Stimulated activated CD8-positive, alpha-beta memory T cell treated with anti-CD3 and anti-CD28 coated beads, Interleukin-7, amount 100 ng/mL, for 1 hour (primary cell): ENCODE measurements at places on chromosomes 1 and 21.

GRCh38 chr1:37306461-37306860 is 167.9 kb upstream of the ZC3H12A start:
- DNase-seq, result no peak

GRCh38 chr21:37821092-37821491 is 95.2 kb downstream of the KCNJ6 start:
- no peak for DNase-seq

- no peak for DNase-seq
These were observed 27.1 kb downstream of the GBP2 start for GRCh38 chr1:89098857-89099256.

DNA sequence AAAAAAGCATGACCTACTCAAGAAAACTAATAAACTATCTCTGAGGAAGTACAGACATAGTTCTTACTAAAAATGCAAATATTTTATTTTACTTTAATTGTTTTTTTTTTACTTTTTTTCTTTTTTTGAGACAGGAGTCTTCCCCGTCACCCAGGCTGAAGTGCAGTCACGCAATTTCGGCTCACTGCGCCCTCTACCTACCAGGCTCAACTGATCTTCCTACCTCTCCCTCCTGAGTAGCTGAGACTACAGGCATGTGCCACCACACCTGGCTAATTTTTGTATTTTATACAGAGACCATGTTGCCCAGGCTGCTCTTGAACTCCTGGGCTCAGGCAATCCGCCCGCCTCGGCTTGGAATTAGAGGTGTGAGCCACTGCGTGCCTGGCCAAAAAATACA is 1263.1 kb downstream of the KCNT2 start:
- DNase-seq, result no peak

DNA sequence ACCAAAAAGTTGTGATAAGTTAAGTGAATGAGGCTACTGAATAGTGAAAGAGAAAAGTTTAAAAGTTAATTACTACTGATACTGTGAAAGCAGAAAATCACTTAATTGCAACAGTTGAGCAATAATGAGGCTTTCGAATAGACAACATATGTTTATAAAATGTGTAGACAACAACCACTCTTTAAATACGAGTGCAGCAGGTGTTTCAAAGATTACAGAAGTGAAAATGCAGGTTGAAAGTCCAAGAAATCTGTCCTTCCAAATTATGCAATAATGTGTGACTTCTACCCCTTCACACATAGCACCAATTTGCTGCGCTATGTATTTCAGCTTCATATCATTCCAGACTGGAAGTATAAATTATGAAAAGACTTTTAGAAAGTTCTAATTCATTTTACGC is 213.0 kb downstream of the COL24A1 start:
- no peak for DNase-seq

DNA sequence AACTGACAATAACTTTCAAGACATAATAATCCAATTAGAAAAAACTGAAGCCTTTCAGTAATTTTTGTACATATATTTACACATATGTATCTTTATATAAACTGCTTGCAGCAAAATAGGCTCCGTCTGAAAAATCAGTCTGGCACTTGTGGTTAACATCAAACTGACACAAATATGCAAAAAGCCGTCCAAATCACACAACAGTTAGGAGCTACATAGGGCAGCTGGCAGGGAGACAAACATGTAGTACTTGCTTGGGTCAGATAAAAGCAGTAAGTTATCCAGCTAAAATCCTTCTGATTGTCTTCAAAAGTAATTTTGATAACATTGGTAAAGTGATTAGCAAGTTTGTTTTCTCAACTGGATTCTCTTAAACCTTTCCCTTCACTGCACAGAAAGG is 14.7 kb upstream of the GUCA2A start:
- DNase-seq, result no peak

DNA sequence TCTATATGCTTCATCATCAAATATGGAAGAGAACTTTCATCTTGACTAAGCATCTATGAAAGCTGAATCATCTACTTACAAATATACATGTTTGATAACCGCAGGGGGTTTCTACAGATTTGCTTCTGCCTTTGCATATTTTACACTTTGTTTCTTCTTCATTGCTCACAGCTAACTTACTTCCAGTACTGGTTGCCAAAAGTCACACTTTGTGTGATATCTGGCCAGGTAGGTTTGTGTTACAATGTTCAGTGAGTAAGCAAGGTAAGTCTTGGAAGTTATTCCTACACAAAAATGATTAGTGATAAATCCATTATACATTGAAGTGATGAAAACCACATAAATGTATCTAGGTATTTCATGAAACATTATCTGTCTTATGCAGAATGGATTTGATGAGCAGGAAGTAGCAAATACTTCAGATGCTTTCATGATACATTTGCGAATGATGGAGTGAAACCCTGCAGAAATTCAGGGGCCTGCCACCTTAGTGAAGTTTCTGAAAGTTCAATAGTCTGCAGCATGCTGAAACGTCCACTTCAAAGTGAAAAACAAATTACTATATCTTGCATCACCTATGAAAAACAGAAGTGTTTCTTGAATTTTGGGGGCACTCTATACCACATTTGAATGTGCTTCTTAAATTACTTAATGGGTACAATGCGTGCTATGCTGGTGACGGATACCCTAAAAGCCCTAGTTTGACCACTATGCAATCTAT is 187.3 kb downstream of the ATP6V1G3 start:
- no peak for DNase-seq

GRCh38 chr1:67723620-67724019 is 38.6 kb downstream of the GADD45A start:
- DNase-seq, result no peak
